Subcutaneous preadipocyte (primary cell): ENCODE measurements at places on chromosomes 2 and 18. TPM values are rescaled to one million over a fixed set of nuclear protein-coding genes. Genes with fewer than 3 reads are reported as not detected.

Gene CKAP2L
- 8.5 and 16.8 TPM in 2 replicates for total RNA-seq

Gene FHL2
- total RNA-seq: 58.4 and 58.8 TPM in 2 replicates

Gene IKZF2
- 5.5 and 7.0 TPM in 2 replicates for total RNA-seq

Gene CRACDL
- total RNA-seq: not detected in 2 replicates

Gene INHBB
- 0.20 and 1.1 TPM in 2 replicates for total RNA-seq

Gene ANKRD30B
- total RNA-seq: 0.20 TPM in 1 of 2 replicates, not detected in the other

Gene RANBP2
- 60.6 and 88.4 TPM in 2 replicates for total RNA-seq

Gene DYNAP
- 0.20 TPM in 1 of 2 replicates, not detected in the other for total RNA-seq

Gene RGPD3
- under 0.01 and 0.20 TPM in 2 replicates for total RNA-seq

Gene TSPYL6
- total RNA-seq: not detected in 2 replicates

Gene PSMA8
- total RNA-seq: not detected in 2 replicates

Gene TTLL4
- total RNA-seq: 12.1 and 15.1 TPM in 2 replicates

Gene RAX
- not detected in 2 replicates for total RNA-seq

Gene LBX2
- total RNA-seq: 3.3 and 3.9 TPM in 2 replicates

Gene MOGAT1
- not detected in 2 replicates for total RNA-seq

Gene GREB1
- 0.78 and 1.1 TPM in 2 replicates for total RNA-seq

Gene PRKAG3
- 0.37 TPM in 1 of 2 replicates, not detected in the other for total RNA-seq

Gene VIL1
- total RNA-seq: under 0.01 TPM in 1 of 2 replicates, not detected in the other

Gene ABHD3
- 6.2 and 8.8 TPM in 2 replicates for total RNA-seq

Gene L3MBTL4
- total RNA-seq: 0.20 and 0.37 TPM in 2 replicates

Gene AMMECR1L
- total RNA-seq: 12.5 and 16.6 TPM in 2 replicates
